ENCODE measurements at places on chromosomes 13 and 19.

GRCh38 chr13:28379371-28380083, 115.4 kb downstream of the FLT1 start:
- no peak for DNase-seq

DNA sequence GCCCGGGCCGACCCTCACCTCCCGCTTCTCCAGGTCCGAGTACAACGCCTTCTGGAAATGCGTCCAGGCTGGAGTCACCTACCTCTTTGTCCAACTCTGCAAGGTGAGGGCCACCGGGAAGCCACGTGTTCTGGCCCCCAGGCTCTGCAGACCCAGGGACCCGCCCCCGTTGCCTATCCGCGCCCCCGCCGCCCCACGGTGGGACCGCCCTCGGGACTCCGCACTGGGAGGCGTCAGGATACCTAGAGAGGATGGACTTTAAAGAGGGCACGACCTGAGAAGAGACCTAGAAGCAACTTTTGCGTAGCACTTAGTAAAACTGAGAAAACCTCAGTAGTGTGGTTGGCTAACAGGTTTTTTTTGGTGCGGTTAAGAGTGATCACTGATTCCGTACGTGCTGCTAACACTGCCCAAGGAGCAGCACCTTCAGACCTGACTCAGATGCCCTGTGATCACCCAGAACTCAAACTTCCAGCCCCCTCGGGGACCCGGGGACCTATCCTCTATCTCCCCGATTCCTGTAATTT, 492 bp downstream of the TMEM147 start:
- DNase-seq: peak; percentile 88

DNA sequence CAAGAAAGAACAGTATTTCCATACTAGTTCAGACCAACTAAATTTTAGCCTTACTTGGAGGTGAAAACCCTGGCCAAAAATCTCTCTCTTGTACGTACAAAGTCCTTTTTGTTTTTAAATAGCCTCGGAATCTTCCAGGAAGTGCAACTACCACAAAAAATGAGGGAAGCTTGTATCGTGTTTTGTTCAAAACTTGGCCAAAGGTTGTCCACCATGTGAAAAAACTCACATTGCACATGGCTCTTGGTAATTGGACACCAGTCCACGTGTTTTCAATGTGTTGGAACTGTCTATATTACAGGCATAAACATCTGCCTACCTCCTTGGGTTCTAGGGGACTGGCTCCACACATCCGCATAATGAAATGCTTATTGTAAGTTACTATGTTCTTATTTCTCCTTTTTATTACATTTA, 15.2 kb upstream of the STRN4 start:
- no peak for DNase-seq

- DNase-seq: no peak
Observed at GRCh38 chr19:34230820-34231219, 23.5 kb upstream of the GARRE1 start.

- no peak for DNase-seq
Observed at GRCh38 chr19:15114153-15114540, 6.9 kb downstream of the SYDE1 start.

- DNase-seq: no peak
Observed at GRCh38 chr13:111947026-111947810, 119.7 kb upstream of the SOX1 start.

- DNase-seq: peak; percentile 36
Observed at GRCh38 chr19:55391191-55391670, 5.5 kb downstream of the RPL28 start.

DNA sequence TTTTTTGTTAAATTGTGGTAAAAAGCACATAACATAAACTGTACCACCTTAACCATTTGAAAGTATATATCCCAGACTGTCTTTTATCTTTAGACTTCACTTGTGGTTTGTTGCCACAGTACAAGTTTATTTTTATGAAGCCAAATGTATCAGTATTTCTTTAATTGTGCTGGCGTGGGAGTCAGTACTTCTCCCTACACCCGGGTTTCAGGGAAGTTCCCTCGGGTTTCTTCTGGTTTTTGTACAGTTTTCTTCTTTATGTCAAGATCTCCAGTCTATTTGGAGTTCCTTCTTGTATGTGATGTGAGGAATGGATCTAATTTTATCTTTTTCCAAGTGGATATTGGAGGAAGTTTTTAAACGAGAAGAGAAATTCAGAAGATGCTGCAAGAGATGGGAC, 20.5 kb downstream of the CCDC8 start:
- DNase-seq: no peak

GRCh38 chr19:34598217-34599155, 78.5 kb downstream of the SCGB2B2 start:
- no peak for DNase-seq

GRCh38 chr13:72180253-72180952, 313.4 kb upstream of the DACH1 start:
- DNase-seq: no peak

- DNase-seq: no peak
Observed at GRCh38 chr19:31730270-31730669, 381.0 kb upstream of the TSHZ3 start.

All from H7 (cell line).